WTC11 (cell line): ENCODE measurements at places on chromosomes 3 and 15.

- DNase-seq = no peak
These were observed 6.1 kb upstream of the PDCD6IP start for GRCh38 chr3:33792167-33792892.

GRCh38 chr3:160986069-160986468, 119.1 kb downstream of the B3GALNT1 start:
- no peak for DNase-seq

DNA sequence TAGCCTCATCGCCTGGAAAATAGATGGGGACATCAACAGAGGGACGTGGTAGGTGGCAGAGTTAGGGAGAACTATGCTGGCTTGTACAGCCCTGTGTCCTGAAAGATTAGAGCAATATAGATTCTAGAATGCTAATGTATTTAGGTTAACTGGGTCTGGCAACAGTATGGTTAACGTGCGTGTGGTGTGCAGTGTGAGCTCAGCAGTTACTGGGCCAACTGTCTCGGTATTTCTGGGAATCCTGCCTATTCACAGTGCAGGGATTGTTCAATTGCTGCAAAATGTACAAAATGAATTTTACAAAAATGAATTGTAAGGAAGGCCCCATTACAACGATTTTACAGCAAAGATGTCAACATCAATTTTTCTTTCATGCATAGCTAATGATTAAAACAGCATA, 20.6 kb downstream of the MEIS2 start:
- no peak for DNase-seq

GRCh38 chr3:112979244-112979832, 4.4 kb upstream of the CD200R1 start:
- no peak for DNase-seq

- peak; percentile 42 for DNase-seq
These were observed at the start of gene INSYN1 for GRCh38 chr15:73753250-73754130. INSYN1 (minus strand) TSS chr15:73753351; CDS start chr15:73751130, 2,221 bp downstream.

- no peak for DNase-seq
These were observed 379.1 kb upstream of the PROK2 start for GRCh38 chr3:72163809-72164634.

GRCh38 chr3:130866327-130866726, 27.6 kb upstream of the ATP2C1 start:
- DNase-seq = no peak

- DNase-seq = no peak
These were observed 3.6 kb downstream of the HERC1 start for GRCh38 chr15:63830113-63830512.

- no peak for DNase-seq
These were observed 341.7 kb upstream of the ROBO2 start for GRCh38 chr3:76698136-76698706.

- DNase-seq = no peak
These were observed 60.9 kb downstream of the SCN10A start for GRCh38 chr3:38755130-38755529.

- peak; percentile 19 for DNase-seq
These were observed 2.8 kb downstream of the GPD1L start for GRCh38 chr3:32109256-32109655.

GRCh38 chr15:77716632-77717332, 84.1 kb upstream of the LINGO1 start:
- no peak for DNase-seq

- no peak for DNase-seq
These were observed 64.0 kb upstream of the SKOR1 start for GRCh38 chr15:67761343-67761742.

DNA sequence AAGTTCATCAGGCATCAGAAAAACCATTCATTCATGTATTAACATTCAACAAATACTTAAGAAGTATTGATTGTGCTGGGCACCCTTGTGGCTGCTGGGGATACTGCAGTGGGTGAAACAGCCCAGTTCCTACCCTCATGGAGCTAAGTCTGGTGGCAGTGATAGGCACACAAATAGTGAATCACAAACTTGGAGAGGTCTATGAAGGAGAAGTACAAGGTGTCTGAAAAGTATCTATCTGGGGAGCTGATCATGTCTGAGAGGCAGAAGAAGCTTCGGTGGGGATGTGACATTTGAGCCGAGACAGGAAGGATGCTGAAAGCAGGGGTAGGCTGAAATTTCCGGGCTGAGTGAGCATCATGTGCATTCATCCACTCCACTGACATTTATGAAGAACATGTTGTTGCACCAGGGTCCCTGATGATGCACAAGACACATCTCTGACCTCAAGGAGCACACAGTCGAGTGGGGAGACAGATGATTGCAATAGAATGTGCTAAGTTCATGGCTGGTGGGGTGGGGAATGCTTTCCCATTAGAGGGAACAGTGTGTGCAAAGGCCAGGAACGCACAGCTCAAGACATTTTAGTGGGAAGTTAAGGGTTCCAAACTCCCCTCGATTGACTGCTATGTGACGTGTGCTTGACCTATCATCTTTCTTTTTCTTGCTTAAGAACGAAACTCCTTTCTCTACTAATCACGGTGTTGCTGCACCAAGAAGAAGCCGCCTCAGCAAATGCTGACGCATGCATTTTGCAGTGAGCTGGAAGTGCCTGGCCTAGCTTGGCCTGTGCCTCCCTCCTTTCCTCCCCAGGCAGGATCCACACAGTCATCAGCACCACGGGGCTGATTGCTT, 309.1 kb upstream of the ICE2 start:
- peak; percentile 40 for DNase-seq

GRCh38 chr3:15714448-15714847, 83.3 kb downstream of the ANKRD28 start:
- no peak for DNase-seq

GRCh38 chr15:100842756-100843730, 36.6 kb upstream of the ALDH1A3 start:
- no peak for DNase-seq

- no peak for DNase-seq
These were observed 5.4 kb downstream of the ANPEP start for GRCh38 chr15:89809093-89809786.

GRCh38 chr15:98321896-98322295, 326.4 kb upstream of the IGF1R start:
- no peak for DNase-seq

DNA sequence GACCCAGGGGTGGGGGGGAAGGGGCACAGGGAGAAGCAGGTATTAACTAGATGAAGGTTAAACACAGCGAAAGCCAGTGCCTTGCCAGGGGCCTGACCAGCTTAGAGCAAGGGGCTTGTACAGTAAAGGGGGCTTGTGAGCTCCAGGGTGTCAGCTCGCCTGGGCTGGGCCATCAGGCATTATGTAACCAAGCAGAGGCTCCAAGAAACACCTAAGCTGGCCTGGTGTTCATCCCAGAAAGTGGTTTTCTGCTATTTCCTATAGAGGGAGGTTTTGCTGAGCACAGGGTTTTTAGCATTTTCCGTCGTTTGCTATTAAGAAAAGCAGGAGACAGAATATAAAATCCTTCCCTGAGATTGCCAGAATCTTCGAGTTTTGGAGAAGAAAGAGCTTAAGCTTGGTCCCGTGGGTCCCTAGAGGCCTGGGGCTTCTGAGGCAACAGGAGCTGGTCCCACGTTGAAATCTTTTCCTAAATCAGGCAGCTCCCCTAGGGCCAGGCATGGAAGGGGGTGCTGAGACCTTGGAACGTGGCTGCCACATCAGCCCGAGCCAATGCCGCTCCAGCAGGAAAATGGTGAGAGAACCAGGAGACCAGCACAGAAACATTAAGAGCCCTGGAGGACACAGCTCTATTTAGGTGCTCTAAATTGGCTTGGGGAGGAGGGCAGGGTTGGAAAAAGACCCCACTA, 71.4 kb downstream of the ISG20 start:
- DNase-seq = no peak

DNA sequence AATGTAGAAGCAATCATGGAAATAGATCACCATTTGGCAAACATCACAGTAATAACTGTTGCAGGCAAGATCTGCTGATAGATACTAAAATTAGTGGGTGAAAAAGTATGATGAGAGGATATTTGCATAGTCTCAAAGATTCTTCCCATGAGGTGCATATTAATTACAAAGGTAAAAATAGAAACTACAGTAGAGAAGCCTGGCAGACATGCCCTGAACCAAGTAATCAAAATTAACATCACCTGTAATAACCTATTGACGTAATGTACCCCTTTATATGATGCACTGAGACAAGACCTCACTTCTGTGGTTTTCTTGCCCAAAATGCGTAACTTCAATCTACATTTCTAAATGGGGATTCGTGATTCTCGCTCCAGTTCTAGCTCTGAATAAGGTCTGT, 14.4 kb downstream of the POMGNT2 start:
- DNase-seq = no peak

DNA sequence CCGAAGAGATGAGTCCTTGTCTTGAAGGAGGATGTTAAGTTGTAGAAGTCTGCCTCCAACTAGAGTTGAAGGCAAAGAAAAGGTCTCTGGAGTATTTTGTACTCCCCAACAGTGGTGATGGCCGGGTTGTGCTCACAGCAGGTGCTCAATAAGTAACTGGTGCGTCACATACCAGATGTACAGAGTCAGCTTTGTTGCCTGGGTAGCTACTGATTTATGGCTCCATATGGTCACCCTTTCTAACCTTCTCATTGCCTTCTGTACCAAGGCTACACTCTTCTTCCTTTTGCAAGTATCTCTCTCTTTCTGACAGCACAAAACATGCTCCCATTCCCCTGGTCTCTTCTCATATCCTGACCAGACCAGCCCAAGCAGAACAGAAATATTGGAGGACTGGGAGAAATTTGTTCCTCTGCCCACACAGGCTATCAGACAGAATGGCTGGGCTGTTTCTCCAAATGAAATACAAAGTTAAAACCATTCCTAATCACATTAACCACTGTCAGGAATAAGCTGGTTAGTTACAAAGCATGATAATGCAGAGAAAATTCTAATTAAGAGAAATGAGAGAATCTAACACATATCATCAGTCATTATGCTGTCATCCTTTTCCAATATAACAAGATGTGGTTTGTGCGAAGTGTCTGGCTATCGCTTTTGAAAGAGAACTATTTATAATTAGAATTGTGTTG, 150.1 kb upstream of the LRRN1 start:
- no peak for DNase-seq

DNA sequence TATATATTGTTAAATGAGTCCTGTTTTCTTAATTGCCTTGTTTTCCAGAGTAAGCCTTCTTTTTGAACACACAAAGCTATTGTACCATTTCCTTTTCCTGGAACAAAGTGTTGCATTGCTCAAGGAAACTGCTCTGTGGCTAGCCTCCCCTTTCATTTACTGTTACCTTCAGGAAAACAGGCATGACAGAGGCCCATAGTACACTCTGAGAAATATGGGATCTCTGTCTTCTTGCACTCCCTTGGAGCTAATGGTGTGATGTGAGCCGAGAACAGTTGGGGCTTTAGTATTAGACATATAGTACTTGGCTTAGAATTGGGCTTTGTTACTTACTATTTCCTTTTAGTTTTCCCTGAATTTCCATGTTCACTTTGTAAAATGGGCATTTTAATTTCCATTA, 193.7 kb downstream of the GHSR start:
- no peak for DNase-seq

DNA sequence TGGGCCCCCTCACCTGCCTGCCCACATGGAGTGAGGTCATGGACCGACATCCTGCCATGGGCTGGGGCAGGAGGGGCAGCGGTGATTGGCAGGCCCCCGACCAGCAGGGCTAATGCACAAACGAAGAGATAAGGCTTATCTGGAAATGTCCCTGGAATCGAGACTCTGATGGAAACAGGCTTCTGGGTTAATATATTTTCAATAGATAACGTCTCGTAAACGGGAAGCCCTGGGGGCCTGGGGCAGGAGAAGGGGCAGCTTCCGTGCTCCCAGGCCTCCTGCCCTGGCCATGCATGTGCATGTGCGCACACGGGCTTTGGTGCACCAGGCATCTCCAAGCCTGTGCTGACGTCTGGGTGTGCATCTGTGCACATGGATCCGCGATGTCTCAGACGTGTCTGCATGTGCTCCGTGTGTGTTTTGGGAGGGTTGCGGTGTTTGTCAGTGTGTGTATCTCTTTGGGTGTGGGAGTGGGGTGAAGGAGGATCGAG, 55.1 kb downstream of the DNAJB8 start:
- DNase-seq = no peak

GRCh38 chr3:197197334-197197733, 101.1 kb downstream of the DLG1 start:
- DNase-seq = no peak

DNA sequence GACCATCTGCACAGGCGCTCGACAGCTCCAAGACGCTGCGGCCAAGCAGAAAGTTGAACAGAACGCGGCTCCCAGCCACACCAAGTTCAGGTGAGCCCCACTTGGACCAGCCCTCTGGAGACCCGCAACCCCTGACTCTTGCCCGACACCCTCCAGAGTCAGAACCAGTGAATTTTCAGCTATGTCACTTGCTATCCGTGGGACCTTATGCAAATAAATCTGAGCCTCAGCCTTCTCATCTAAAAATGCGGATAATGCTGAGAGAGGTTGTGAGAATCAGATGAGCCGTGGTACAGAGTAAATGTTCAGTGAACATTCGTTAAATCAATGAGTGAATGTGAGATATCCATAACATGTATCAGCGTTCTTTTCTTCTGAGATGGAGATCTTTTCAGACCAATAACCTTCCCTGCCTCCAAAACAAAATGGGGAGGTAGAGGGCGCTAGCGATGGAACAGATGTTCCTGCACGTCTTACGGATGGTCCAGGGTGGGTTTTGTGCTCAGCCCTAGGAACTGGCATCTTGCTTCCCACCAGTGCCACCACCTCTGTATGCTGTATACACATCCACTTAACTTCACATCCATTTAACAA, 524 bp downstream of the MRPS11 start:
- DNase-seq = no peak

DNA sequence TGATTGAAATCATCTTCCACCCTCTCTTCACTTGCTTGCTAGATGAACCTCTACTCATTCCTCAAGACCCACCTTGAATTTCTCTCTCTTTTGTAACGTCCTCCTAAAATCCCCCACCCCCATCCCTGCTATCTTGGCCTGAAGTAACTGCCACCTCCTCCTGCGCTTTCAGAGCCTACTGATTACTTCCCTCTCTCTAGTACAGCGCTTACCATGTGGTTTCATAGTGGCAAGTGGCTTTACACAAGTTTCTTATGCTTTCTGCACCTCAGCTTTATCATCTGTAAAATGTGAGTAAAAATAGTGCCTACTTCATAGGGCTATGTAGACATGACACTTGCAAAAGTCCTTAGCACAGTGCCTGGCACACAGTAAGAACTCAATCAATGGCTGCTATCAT, 28.7 kb upstream of the DAZL start:
- no peak for DNase-seq

DNA sequence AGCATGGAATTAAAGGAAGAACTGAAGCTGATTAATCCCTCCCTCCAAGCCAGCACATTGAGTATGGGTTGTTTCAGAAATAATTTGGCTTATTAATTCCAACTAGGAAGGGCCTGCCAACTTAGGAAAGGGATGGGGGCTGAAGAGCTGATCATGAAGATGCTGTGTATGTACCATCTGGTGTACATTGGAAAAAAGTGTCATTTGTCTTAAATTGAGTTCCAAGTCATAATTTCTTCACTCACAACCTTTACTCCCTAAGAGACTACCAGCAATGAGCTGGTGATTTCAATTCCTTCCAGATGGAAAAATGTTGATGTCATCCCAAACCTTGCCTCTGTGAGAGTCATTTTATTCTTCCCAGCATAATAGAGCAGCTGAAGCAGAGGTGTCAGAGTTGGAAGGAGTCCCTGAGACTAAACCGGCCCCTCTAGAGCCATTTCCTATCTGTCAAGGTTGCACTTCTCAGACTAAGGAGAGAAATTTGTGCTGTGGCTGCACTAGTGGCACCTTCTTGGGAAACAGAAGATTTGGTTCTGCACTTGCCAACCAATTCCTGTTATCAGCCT, 79.4 kb downstream of the GTPBP8 start:
- DNase-seq = no peak
